ENCODE measurements at places on chromosomes 7 and 10. TPM values are rescaled to one million over a fixed set of nuclear protein-coding genes. Genes with fewer than 3 reads are reported as not detected.
A peak's percentile ranks its signal among the peaks of the same experiment; 100 is the strongest.

- H3K27me3 ChIP-seq: no peaks in the 10 kb centered on the region
- no peaks in the 10 kb centered on the region for H3K36me3 ChIP-seq
- H3K4me3 ChIP-seq: peak overlapping the region; percentile 77
- DNase-seq: peak; percentile 88
Observed at GRCh38 chr7:43758822-43759683, 573 bp downstream of the BLVRA start.

DNA sequence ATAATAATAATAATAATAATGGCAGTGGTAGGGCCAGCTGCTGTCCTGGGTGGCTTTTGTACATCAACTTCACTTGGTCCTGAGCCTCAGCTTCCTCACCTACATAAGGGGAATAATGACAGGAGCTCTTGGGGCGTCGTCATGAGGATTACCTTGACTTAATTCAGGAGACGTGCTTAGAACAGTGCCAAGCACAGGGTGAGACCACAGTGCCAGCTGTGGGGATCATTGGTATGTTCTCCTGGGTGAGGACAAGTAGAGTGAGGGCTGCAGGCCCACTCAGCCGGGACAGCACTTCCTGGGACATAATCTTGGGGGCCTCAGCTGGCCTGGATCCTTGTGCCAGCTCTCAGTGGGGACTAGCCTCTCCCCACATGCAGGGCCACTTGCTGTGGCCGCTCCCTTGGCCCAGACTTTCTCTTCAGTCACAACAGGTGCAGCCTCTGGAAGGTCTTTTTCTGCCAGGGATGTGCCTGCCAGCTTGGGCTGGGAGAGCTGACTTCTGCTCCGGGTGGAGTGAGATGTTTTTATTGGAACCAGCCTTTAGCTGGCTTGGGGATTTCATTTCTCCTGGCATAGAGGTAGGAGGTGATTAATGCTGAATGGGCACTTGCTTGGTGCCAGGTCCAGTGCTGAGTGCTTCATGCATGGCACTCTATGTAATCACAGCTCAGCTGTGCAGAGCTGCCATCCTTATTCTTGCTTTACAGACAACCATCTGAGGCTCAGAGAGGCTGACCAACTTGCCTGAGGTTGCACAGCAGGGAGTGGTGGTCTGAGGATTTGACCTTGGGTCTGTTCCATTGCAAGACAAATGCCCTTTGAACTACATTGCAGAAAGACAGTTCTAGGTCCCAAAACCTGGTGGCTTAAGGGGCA is 45.3 kb downstream of the TSPAN15 start:
- DNase-seq: peak; percentile 40
- H3K4me3 ChIP-seq: no peak overlapping the region
- H3K36me3 ChIP-seq: no peaks in the 10 kb centered on the region
- peaks cover 13% of the 10 kb centered on the region for H3K4me1 ChIP-seq
- H3K27me3 ChIP-seq: no peaks in the 10 kb centered on the region
- H3K27ac ChIP-seq: no peak overlapping the region

GRM3 gene
- total RNA-seq: not detected

AKR1C4 gene
- total RNA-seq: not detected

GRCh38 chr7:134165252-134165651 is 38.1 kb downstream of the LRGUK start:
- H3K27ac ChIP-seq: no peak overlapping the region
- H3K36me3 ChIP-seq: no peaks in the 10 kb centered on the region
- no peaks in the 10 kb centered on the region for H3K4me1 ChIP-seq
- DNase-seq: no peak
- no peak overlapping the region for H3K4me3 ChIP-seq
- no peaks in the 10 kb centered on the region for H3K27me3 ChIP-seq

PNLIP gene
- not detected for total RNA-seq

DNA sequence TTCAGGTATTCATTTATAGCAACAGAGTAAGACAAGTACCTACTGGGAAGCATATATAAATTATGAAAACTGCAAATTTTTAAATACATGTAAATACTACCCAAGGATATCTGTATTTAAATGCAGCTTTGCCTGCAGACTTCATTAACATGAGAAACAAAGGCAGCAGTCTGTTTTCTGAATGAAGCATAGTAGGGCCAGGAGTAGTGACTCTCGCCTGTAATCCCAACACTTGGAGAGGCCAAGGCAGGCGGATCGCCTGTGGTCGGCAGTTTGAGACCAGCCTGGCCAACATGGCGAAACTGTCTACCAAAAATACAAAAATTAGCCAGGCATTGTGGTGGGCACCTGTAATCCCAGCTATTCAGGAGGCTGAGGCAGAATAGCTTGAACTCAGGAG is 42.5 kb upstream of the PHF14 start:
- peaks cover 9% of the 10 kb centered on the region for H3K4me1 ChIP-seq
- no peaks in the 10 kb centered on the region for H3K27me3 ChIP-seq
- H3K27ac ChIP-seq: no peak overlapping the region
- no peak for DNase-seq

JAKMIP3 gene
- total RNA-seq: 0.92 TPM

GRCh38 chr10:92810934-92811532 is 37.3 kb upstream of the EXOC6 start:
- peaks cover 8% of the 10 kb centered on the region for H3K4me1 ChIP-seq
- no peak overlapping the region for H3K27ac ChIP-seq
- H3K36me3 ChIP-seq: no peaks in the 10 kb centered on the region
- no peak overlapping the region for H3K4me3 ChIP-seq
- no peaks in the 10 kb centered on the region for H3K27me3 ChIP-seq
- DNase-seq: no peak

IGF2BP3 gene
- total RNA-seq: 2.3 TPM

UNCX gene
- not detected for total RNA-seq

GRCh38 chr10:75978213-75978612 is 546.8 kb downstream of the LRMDA start:
- H3K4me3 ChIP-seq: no peak overlapping the region
- DNase-seq: no peak
- H3K27me3 ChIP-seq: no peaks in the 10 kb centered on the region
- H3K27ac ChIP-seq: no peak overlapping the region

SPDYE2 gene
- total RNA-seq: not detected

RBP4 gene
- not detected for total RNA-seq

DNA sequence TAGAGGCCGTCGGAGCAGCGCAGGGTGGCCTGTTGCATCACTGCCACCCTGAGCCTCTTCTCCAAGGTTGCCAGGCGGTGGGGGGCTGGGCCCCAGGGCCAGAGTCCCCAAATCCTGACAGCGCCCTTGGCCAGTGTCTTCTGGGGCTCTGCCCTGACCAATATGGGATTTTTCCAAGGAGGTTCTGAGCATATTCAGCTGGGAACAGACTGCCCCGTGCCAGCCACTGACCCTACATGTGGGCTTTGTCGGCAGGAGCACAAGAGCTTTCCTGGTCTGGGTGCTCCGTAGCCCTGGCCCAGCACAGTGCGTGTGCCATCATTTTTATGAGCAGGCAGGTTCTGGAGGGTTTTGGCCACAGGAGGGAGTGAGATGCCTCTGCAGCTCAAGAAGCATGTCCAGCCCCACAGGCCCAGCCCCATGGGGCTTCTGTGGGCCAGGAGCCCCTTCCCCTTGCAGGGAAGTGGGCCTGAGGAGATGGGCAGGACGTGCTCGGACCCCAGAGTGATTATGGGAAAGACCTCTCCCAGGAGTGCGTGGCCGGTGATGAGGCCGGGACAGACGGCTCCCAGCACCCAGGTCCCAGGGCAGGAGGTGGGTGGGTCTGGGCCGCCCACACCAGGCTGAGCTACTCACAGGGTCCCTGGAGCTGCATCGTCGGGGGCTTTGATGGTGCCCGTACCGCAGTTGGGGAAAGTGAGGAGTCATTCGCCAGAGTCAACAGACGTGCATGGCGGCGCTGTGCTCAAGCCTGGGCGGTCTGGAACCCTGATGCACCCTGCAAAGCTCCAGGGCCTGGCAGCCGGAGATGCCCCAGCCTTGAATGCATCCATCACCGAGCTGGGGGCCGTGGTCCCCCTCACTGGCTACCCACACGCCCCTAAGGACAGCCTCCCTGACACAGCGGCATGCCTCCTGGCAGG is 66.6 kb downstream of the PWWP2B start:
- H3K27me3 ChIP-seq: peaks cover 8% of the 10 kb centered on the region
- peak; percentile 73 for DNase-seq
- peak overlapping the region; percentile 70 for H3K27ac ChIP-seq
- peaks cover 10% of the 10 kb centered on the region for H3K4me1 ChIP-seq
- H3K36me3 ChIP-seq: no peaks in the 10 kb centered on the region

SEMA3C gene
- total RNA-seq: 26.9 TPM

Measured in spleen (tissue), 13 donors.